PC-9 (cell line): ENCODE measurements at places on chromosomes 5 and 9. TPM values are rescaled to one million over a fixed set of nuclear protein-coding genes. Genes with fewer than 3 reads are reported as not detected.
A peak's percentile ranks its signal among the peaks of the same experiment; 100 is the strongest.

GRCh38 chr5:97888439-97888838 lies 705.4 kb upstream of the RIOK2 start:
- no peak for DNase-seq

DNA sequence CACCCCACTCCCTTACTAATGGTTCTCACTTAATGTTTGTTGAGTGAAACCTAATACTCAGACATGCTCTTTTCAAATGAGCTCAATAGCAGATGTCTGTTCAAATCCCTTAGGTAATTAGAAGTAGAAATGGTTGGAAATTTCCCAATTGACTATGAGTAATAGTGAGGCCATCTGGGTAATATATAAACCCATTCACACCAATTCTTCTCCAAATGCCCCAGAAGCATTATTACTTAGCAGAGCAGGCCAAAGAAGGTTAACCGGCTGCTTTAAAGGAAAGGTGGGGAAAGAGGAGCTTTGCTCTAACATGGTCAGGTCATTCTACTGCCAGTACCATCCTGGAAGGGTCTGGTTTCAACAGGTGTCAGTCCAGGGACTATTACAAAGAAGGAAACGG lies 119.5 kb upstream of the MTAP start:
- DNase-seq, result peak; percentile 60

DNA sequence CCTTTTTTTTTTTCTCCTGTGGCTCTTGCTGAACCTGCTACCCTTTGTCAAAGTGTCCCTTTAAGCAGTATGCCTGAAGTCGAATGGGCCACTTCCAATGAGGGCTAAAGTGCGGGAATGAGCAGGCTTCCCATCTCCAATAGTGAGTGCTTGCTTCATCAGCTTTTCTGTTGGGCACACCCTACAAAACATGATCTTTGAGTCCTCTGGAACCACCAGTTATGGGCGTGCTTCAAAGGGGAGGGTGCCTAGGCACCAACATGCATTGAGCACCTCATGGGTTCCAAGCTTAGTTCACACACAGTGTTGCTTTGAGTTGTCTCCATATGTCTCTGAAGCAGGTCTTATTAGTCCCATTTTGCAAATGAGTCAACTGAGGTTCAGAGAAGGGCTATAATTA lies 132.8 kb upstream of the CPEB4 start:
- DNase-seq, result no peak

- DNase-seq, result no peak
These were observed 101.2 kb downstream of the PARP8 start for GRCh38 chr5:50767588-50767987.

The PCDHA1 gene
- not detected in 2 replicates for total RNA-seq

The PCDHGA5 gene
- 0.13 and 0.20 TPM in 2 replicates for total RNA-seq

The AFF4 gene
- 59.5 and 64.5 TPM in 2 replicates for total RNA-seq

The CCL21 gene
- total RNA-seq, result not detected in 2 replicates

The FAM163B gene
- not detected in 2 replicates for total RNA-seq
